Jurkat, Clone E6-1 (cell line): ENCODE measurements at places on chromosomes 7 and 10.

DNA sequence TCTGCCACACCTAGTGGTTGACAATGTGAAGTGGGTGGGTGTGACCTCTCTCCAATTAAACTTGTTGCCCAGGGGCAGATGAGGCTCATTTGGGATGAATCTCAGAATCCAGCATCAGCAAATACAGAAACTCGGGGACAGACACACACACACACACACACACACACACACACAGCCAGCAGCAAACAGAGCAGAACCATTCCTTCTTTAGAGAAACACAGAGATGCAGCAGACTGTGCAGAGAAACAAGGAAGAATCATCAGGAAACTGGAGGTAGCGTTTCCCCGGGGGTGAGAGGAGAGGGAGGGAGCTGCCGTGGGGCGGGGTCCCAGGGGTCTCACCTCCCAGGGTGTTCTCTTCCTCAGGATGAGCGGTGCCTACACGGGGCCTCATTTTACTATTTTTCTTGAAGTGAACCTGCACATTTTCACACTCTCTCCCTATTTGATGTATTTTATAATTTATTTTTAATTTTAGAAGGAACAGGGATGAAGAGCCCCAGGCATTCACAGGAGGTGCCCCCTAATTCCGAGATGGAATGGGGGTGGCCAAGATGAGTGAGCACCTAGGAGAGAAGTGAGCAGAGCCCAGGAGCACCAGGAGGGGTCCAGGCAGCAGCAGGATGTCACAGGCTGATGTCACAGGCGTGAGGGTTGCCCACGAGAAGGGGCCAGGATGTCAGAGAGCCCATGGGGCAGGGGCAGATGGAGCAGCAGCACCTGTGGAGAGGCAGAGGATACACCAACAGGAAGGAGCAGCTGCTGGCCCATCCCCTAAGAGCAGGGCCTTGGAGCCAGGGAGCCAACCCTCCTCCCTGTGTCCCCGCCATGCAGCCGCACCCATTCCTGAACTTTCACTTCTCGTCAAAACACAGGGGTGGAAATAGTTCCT, 85.3 kb upstream of the PPP2R2D start:
- no peak for DNase-seq

DNA sequence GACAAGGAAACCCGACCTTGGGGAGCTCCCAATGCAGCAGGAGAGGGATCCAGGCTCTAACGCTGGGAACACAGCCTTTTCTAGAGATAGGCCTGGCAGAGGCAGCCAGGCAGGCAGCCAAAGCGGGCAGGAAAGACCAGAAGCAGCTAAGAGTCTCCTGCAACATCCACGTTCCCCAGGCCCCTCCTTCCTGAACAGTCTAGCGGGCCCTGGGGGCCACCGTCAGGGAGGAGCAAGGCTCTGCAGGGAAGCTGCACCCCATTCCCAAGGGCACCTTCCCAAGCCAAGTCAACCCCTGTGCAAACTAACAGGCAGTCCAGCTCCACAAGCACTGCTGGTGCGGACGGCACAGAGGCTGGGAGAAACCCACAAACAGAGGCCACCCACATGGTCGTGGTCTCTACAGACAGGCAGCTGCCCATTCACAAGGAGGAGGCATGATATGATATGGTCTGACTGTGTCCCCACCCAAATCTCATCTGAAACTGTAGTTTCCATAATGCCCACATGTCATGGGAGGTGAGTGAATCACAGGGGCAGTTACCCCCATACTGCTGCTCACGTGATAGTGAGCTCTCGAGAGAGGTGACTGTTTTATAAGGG, 115.7 kb downstream of the MAD1L1 start:
- DNase-seq = no peak

- no peak for DNase-seq
Observed at GRCh38 chr7:38679419-38679818, 48.2 kb upstream of the AMPH start.

- no peak for DNase-seq
Observed at GRCh38 chr7:36360244-36360643, 29.4 kb upstream of the ANLN start.

- no peak for DNase-seq
Observed at GRCh38 chr7:6330657-6331056, 58.2 kb upstream of the CYTH3 start.

DNA sequence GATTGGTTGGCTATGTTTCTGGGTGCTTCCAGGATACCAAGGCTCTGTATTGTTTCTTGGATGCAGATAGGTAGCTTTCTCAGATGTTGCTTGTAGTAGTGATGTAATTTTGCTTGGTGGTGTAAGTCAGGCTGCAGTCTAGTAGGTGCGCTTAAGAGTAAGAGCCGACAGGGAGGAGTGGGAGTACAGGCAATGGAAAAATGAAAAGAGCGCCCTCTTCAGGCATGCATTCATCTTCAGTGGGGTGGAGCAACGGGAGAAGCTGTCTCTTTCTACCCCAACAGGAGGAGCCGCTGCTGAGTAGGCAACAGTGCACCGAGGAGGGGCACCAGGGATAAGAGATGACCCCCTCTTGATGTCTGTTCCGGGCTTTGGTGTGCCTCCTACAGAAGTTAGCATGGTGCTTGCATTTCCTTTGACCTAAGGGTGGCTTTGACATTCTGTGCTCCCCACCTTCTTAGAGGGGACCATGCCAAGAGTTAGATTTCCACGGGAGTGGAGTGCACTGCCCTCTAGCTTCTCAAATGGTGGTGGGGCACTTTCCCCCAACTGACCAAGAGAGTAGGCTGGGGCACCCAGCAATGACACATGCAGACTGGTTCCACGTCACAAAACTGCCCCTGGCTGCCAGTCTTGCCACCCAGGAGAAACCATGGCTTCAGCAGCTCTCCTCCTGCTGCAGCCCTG, 56.1 kb downstream of the ZNF783 start:
- no peak for DNase-seq
